Cerebellar nuclear complex (tissue), 1 donor: ENCODE measurements at places on chromosomes 2 and 18.

GRCh38 chr2:72996117-72996502 lies 75.4 kb downstream of the SFXN5 start:
- DNase-seq, result no peak

- no peak for DNase-seq
Observed at GRCh38 chr2:240597419-240598181, 11.1 kb downstream of the CAPN10 start.

- no peak for DNase-seq
Observed at GRCh38 chr2:189625636-189626035, 35.6 kb upstream of the ASNSD1 start.

- DNase-seq, result peak; percentile 22
Observed at GRCh38 chr2:595831-596592, 81.2 kb downstream of the TMEM18 start.

DNA sequence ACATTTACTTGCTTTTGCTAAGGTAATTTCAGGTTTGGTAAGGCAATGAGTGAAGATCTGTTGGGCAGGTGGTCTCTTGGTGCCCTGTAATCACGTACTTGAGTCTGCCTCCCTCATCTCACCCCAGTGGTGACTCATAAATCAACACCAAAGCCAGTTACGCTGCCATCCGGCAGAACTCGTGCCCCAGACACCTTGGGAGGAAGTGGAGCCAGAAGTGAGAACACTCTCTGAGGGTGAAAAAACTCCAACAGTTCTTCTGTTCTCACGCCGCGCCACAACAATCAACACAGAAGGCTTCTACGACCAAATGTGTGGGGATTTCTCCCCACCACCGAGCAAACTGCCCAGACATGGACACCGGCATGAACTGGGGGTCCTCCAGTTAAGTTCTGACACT lies 206.2 kb downstream of the ARL4C start:
- DNase-seq, result no peak

DNA sequence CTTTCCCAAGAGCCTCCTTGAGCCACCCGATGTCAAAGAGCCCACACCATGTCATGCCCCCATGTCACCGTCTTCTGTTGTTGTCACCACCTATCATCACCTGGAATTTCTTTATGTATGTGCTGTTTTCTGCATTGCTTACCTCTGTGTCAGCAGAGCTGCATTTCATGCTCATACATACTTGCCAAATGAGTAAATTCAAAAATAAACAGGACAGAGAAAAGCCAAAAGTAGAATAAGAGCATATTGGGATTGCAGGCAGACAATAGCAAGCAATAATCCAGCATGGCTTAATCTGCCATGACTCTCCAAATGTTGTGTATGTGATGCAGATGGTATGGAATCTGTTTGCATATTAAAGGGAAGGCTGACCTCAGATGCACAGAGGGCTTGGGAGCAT lies 15.3 kb upstream of the RGPD4 start:
- no peak for DNase-seq

- DNase-seq, result no peak
Observed at GRCh38 chr2:217219164-217219520, 359.3 kb upstream of the TNP1 start.

- DNase-seq, result no peak
Observed at GRCh38 chr2:236871500-236872001, 214.1 kb upstream of the COPS8 start.

- DNase-seq, result no peak
Observed at GRCh38 chr2:188979187-188980114, 5.3 kb downstream of the COL3A1 start.

GRCh38 chr18:22172120-22172582 lies 2.8 kb downstream of the GATA6 start:
- DNase-seq, result no peak

- no peak for DNase-seq
Observed at GRCh38 chr2:237059155-237059875, 26.4 kb upstream of the COPS8 start.

- DNase-seq, result no peak
Observed at GRCh38 chr2:134109725-134110124, 144.1 kb upstream of the MGAT5 start.

GRCh38 chr2:241949736-241950412 lies 80.3 kb downstream of the RTP5 start:
- no peak for DNase-seq

DNA sequence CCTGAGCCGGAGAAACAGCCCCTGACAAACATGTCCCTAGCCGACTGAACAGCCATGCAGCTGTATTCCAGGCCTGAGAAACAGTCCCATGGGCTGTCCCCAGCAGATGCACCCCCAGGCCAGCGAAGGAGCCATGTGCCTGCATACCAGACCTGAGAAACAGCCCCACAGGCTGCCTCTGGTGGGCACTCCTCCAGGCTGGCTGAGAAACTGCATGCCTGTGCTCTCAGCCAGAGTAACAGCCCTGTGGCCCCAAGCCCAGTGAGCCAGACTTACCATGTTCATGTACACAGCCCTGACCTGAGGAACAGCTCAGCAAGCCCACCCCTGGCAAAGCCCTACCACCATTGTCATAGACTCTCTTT lies 24.8 kb downstream of the BOLL start:
- no peak for DNase-seq

DNA sequence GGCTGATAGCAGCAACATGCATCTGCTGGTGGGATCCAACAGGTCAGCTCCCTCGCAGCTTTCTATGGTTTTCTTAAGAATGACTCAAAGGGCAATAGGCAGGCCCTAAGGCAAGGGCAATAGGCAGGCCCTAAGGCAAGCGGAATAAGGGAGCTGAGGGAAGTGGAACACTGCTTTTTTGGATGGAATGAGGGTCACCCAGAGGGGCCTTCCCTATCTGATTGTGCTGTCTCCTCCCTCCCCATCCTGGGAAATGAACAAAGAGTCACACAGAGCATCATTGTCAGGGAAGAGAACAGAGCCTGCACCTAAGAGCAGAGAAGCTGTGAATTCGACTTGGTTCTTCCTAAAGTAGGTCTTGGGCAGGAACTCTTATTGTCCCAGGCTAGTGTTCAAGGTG lies 43.3 kb upstream of the PTPRM start:
- DNase-seq, result no peak

DNA sequence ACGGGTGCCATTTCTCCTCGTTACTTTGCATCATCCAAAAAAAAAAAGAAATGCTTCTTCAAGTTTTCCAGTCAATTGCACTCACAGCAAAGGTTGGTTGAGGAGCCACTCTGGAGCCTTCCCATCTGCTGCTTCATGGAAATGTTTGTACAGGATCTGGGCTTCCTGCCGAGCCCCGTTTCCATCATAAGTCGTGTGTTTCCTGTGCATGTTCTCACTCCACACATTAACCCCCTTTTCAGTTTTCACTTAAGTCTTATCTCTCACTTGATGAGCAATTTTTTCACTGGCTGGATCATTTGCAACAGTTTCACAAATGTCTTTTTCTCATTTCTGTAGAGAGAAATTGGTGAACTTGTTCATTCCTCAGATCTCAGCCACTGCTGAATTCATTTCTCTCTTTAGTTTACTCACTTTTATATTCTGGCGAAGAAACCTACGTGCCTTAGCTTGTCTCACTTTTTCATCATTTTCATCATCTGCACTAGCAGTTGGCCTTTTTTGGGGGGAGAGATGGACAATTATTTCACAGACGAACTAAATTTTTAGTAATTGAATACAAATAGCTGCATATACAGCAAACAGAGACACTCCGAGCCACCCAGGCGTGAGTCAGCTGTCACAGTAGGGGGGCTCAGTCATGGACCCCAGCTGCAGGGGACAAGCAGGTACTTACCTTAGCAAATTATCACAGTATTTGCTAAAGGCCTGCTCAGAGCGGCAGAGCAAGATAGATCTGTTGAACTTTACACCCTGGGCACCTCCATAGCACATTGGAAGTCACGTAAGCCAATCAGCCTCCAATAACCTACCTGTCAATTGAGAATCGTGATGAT lies 750.8 kb upstream of the ID2 start:
- DNase-seq, result no peak

DNA sequence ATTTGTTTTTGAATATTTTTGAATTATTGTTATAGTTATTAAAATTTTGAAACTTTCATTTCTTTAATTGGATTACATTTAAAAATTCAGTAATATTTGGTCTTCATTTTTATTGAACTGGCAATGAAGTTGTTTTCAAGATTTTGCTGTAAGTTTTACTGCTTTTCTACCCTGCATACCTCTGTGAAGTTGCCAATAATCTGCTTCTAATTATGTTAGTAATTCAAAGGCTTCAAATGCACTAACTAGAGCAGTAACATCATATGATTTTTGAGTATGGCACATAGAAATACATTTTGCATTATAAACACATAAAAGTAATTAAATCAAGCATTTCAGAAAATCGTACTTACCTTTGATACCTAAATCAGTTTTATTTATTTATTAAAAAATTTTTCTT lies 40.3 kb upstream of the FAM171B start:
- DNase-seq, result no peak

DNA sequence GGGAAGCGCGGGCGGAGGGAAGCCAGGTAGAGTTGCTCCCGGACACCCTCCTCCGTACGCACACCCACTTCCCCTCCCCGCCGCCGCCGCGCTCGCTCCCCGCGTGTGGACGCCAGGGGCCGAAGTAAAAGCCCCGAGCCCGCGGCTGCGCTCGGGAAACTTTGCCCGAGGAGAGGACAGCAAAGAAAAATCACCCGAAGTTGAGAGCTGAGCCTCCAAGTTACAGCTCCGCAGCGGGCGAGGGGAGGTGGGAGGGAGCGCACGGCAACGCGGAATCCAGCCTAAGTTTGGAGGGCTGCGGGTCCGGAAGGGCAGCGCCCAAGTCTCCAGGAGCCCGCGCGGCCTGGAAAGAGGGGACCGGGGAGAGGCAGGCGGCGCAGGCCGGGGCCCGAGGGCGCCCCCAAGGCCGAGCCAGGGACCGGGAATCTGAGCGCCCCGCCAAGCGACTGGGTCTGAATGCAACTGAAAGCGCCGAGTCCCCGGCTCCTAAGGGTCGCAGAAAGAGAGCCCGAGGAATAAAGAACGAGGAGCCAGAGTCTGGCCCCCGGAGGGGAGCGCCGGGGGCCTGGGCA lies 706 bp upstream of the BCL11A start:
- DNase-seq, result no peak

DNA sequence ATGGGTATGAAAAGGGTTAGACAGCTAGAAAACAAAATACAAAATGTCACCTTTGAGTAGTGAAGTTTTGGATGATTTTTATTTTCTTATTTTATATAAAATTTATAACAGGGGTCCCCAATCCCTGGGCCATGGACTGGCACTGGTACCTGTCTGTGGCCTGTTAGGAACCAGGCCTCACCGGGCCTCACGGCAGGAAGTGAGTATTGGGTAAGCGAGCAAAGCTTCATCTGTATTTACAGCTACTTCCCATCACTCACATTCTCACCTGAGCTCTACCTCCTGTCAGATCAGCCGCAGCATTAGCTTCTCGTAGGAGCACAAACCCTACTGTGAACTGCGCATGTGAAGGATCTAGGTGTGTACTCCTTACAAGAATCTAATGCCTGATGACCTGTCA lies 202.8 kb upstream of the TWIST2 start:
- no peak for DNase-seq

DNA sequence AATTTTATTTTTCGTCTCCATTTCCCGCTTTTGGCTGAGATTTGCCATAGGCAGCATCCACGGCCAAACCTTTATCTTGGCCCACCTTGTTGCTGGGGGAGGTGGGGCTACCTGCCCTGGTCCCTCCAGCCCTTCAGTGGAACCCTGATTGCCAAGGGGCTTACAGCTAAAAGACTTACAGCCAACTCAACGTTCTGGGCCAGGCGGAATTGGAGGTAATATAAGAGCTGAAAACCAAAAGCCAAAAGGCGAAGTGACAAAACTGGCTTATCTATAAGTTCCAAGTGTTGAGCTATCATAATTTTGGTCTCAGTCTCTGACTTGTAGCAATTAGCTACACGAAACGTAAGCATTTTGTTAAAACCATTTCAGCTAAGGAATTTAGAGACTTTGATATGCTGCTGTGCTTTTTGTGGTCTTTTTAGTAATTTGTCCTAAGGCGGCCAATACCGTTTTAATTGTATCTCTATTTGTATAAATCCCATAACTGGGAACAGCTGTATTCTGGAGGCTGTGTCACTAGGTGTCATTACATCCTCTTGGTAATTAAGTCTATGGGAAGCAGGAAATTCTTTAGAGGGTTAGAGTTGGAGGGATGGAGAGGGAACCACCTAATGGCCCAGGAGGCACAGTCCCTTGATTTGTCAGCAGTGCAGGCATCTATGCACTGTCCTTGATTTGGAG lies 24.0 kb downstream of the PDCD1 start:
- DNase-seq, result no peak

- DNase-seq, result peak; percentile 50
Observed at GRCh38 chr2:22784566-22784965, 600.4 kb upstream of the KLHL29 start.

DNA sequence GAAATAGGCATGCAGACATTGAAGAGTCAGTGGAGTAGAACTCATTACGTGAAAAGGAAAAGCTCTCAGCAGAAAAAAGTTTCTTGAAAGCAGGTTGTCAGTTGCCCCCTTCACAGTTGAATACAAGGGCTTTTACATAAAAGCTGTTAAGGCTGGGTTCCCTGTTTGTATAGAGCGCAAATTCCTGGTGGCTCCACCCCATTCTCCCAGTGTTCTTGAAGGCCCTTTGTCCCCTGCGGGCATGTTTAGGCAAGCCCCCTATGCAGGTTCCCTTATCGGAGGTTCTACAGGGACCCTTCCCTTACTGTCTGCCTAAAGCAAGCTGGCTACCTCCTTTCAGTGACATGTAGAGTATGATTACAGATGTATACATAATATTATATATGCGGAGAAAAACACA lies 497.2 kb upstream of the SYT4 start:
- DNase-seq, result no peak

DNA sequence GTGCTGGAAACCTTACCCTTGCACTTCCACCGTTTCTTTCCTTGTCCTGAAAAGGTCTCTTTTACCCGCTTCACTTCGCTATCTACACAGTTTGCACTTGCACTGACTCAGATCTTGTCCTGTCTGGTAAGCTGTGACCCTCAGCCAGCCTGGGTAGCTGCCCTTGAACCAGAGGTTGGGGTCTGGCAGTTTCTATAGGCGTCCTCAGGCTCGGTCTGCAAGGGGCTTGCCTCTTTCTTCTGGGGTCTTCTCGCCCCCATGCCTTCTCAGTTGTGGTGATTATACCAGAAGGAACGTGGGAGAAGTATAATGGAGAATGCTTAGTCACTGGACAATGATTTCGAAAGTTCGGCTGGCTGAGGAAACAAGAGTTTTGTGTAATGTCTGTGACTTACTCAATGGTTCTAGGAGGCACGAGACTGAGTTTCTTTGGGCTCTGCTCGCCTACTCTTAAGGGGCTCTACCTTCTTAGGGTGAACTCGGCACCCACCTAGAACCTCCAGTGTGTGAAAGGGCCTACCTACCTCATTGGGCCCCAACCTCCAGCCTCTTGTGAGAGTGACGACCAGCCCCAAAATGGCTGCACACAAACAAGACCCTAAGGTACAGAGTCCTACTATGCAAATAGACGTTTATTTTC lies 6.9 kb upstream of the STAT1 start:
- DNase-seq, result no peak
